Lower lobe of right lung (tissue), 2 donors: ENCODE measurements at places on chromosomes 4 and X. TPM values are rescaled to one million over a fixed set of nuclear protein-coding genes. Genes with fewer than 3 reads are reported as not detected.

The SPCS3 gene
- total RNA-seq = 129 TPM

The DCX gene
- not detected for total RNA-seq

- no peak for DNase-seq
Observed at GRCh38 chr4:56630876-56631666, 50.0 kb downstream of the HOPX start.

The CT45A5 gene
- not detected for total RNA-seq

GRCh38 chrX:11757397-11757718, 679 bp upstream of the MSL3 start:
- DNase-seq = no peak

- DNase-seq = no peak
Observed at GRCh38 chr4:52889778-52890520, 27.8 kb downstream of the RASL11B start.
